HTR-8/SVneo (cell line): ENCODE measurements at places on chromosomes 11 and 22.
A peak's percentile ranks its signal among the peaks of the same experiment; 100 is the strongest.

GRCh38 chr11:2031058-2031457 is 33.4 kb upstream of the H19 start:
- no peak for DNase-seq

- DNase-seq: peak; percentile 14
These were observed 526 bp downstream of the TPST2 start for GRCh38 chr22:26589367-26589844.

DNA sequence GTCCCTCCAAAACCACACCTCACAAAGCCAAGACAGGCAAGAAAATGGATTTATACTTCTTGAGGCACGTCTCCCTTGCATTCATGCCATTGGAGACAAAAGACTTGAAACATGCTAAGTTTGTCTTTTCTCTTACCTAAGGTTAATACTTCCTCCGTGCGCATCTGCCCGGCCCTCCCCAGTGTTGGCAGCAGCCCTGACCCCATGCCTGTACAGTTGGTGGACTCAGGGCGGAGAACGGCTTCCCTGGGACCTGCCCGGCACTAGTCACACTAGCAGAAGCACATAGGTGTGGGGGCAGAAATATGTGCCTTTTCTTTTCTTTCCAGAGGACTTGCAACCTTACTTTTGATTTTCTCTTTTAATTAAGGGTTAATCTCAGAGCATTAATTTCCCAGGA is 45.2 kb upstream of the FLI1 start:
- DNase-seq: no peak

- peak; percentile 15 for DNase-seq
These were observed 582 bp downstream of the SREBF2 start for GRCh38 chr22:41833369-41834004.

- no peak for DNase-seq
These were observed 50.7 kb upstream of the CWF19L2 start for GRCh38 chr11:107508201-107508857.

DNA sequence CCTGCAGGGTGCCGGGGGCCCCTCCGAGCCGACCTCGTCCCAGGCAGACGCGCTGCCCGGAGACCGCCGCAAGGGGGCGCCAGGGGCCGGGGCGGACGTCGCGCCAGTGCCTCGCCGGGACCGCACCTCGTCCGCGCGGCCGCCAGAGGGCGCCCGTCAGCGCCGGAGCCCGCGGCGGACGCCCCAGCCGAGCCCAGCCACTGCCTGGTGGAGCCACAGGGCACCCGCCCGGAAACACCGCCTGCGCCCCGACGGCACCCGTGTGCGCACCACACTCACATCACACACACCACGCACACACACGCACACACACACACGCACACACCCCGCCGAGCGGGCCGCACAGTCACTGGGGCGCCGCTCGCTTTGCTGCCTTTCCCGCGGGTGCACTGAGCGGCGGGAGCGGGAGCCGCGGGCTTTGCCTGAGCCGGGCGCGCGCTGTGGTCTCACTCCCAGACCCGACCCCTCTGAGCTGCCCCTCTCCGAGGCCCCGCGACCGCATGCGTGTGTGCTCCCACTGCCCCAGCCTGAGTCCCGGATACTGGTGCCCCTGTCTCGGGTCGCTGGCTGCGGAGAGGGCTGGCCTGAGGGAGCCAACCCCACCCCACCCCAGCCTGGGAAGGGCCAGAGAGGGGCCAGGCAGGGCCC is 449.3 kb downstream of the OPCML start:
- peak; percentile 23 for DNase-seq

DNA sequence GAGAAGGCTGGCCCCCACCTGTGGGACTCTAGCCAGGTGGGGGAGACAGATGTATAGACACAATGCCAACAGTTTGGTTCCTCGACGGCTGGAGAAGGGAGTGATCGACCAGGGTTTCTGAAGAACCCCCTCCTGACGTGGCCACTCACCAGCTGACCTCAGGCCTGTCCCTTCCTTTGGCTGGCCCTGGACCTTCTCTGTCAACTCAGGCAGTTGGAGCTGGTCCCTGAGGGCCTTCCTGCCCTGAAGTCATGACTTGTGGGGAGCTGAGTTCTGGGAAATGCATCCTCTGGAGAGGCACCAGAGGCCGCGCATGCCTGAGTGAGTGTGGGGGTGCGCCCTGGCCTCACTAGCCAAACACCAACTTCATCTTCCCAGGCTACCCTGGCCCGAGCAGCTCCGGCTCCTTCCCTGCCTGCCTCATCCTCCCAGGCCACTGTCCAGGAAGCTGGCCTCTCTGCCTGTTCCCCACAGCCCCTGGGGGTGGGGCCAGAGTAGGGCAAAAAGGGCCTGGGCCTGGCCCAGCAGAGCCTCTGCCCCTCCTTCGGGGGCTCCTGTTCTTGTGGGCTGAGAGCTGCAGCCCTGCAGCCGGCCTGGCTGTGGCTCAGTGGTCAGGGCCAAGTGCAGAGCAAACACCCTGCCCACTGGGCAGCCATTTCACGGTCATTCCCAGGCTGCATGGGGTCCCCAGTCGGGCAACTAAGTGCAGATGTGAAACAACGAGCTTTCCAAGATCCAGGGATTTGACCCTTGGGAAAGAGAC is 23.6 kb downstream of the TXN2 start:
- DNase-seq: no peak

- no peak for DNase-seq
These were observed 2.9 kb downstream of the PGR start for GRCh38 chr11:101126551-101127196.

GRCh38 chr11:17343907-17344306 is 7.7 kb upstream of the NCR3LG1 start:
- no peak for DNase-seq

DNA sequence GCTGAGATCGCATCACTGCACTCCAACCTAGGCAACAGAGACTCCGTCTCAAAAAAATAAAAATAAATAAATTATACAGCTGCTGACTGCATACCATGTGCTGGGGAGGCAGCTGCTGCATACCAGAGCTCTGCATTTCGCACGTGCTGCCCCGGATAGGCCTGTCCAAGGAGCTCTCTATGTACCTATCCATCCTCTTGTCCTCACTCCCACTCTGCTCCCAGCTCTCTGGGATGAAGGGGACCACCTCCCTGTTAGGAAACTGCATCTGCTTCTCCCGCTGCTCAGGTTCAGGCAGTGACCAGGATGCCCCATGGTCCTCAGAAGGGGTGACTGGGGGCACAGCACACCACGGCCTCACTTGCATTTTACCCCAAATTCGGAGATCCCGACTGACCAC is 302.3 kb downstream of the BRD1 start:
- no peak for DNase-seq

- no peak for DNase-seq
These were observed 84.1 kb downstream of the PDE2A start for GRCh38 chr11:72589802-72590761.

GRCh38 chr11:77637345-77638165 is at the start of gene CLNS1A:
CLNS1A (minus strand) TSS chr11:77637794; CDS start chr11:77637714, 80 bp downstream.
- DNase-seq: peak; percentile 94

DNA sequence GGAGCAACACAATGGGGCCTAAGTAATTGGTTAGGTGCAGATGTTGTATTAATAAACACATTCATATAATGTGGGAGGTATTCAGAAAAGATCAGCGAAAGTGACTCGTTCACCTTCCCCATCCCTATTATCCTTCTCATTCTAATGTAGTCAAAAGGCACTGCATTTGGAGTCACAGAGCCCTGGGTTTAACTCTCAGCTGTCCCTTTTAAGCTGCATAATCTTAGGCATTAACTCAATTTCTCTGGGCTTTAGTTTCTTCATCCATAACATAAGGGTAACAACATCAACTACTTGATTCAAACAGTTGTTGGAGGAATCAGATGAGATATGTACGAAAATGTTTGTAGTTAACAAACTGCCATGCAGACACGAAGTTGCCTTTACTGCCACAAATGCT is 187.6 kb upstream of the PITPNB start:
- DNase-seq: no peak

DNA sequence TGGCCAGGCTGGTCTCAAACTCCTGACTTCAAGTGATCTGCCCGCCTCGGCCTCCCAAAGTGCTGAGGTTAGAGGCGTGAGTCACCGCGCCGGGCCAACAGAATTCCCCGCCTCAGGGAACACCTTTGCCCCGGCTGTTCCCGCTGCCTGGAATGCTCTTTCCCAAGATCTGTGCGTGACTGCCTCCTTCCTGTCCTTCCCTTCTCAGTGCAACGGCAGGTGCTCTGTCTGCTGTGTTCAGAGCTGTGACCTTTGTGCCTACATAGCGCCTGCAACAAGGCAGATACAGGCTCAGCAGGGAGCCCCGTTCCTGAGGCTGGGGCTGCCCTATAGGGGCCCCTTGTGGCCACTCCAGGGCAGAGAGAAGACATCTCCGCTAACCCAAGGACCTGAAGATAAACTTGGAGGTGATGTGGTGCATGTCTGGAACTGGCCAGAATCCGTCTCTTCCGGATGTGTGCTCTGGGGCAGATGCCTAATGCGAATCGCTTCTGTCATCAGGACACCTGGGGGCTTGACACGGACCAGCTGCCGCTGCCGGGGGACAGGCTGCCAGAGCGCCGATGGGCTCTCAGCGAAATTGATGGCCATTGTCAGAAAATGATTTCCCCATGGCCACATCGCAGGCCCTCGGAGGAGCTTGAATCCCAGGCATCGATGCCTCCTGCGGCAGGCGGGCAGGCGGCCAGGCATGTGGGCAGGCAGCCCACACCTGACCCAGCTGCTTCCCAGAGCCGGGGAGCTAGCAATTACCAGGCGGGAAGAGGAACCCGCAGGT is 43.5 kb upstream of the TCF20 start:
- DNase-seq: no peak

- DNase-seq: peak; percentile 6
These were observed 538.8 kb upstream of the B3GAT1 start for GRCh38 chr11:134950692-134951304.

GRCh38 chr22:26949193-26949592 is 291.8 kb downstream of the MIAT start:
- DNase-seq: peak; percentile 36

DNA sequence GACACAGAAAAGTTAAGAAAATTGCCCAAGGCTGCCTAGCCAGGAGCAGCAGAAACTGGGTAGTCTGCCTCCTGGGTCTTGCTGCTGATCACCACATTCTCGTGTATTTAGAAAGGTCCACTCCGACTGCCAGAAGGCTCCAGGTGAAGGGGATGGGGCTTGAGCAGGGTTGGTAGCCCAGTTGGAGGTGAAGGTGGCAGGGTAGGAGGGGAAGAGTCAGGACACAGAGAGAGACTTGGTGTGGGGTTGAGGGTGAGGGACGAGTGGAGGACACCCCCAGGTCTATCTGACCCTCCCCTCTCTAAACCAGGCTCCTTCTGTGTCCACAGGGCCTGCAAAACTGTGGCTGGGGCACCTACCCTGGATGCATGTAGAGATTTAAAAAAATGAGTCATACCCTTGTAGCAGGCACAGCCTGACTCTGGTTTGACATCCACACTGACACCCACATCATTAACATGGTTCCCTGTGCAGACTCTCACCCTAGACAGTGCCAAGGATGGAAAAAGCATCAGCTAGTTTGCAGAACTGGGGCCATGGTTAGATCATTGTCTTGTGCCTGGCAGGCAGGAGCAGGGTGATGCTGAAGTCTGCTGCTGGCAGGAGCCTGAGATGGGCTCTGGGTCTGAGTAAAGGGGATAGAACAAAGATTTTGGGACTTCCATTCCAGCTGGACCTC is 273.2 kb downstream of the TENM4 start:
- DNase-seq: no peak

- DNase-seq: no peak
These were observed 9.2 kb upstream of the NDUFS8 start for GRCh38 chr11:68021167-68021787.

DNA sequence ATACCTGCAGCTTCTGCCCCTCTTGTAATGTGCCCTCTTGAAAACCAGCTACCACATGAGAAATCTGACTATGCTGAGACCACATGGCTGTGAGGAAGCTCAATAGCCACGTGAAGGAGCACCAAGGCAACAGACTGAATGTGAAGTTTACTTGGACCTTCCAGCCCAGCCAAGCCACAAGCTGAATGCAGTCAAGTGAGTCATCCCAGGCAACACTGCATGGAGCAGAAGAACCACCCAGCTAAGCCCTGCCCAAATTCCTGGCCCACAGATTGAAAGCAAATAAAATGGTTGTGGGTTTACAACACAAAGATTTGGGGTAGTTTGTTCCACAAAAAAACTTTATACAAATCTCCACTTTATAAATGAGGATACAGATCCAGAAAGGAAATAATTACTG is 114.5 kb downstream of the TIMP3 start:
- no peak for DNase-seq

GRCh38 chr22:36409911-36410756 is 22.4 kb upstream of the MYH9 start:
- DNase-seq: no peak

- DNase-seq: no peak
These were observed 708.1 kb downstream of the NTM start for GRCh38 chr11:132078264-132079076.

DNA sequence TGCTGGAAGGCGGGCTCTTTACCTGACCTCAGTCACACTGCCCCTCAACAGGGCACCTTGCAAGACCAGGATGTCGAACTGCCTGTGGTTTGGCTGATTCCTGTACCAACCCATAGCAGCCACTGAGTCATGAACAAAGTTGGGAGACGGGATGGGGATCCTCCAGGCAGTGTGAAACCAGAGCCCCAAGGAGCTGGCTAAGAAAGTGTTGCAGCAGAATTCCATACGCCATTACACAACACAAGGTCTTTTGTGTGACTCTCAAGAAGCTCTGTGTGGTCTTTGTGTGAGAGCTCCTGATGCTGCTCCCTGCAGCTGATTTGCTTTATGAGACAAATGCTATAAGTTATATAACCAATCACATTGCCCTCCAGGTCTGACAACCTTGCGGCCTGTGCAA is 617.7 kb downstream of the OPCML start:
- no peak for DNase-seq

- peak; percentile 11 for DNase-seq
These were observed 695 bp downstream of the PEX26 start for GRCh38 chr22:18078329-18079041.

GRCh38 chr11:69535908-69536307 is 54.4 kb downstream of the LINC01488 start:
- no peak for DNase-seq

GRCh38 chr11:77346906-77347603 is 45.6 kb upstream of the GDPD4 start:
- DNase-seq: peak; percentile 12

DNA sequence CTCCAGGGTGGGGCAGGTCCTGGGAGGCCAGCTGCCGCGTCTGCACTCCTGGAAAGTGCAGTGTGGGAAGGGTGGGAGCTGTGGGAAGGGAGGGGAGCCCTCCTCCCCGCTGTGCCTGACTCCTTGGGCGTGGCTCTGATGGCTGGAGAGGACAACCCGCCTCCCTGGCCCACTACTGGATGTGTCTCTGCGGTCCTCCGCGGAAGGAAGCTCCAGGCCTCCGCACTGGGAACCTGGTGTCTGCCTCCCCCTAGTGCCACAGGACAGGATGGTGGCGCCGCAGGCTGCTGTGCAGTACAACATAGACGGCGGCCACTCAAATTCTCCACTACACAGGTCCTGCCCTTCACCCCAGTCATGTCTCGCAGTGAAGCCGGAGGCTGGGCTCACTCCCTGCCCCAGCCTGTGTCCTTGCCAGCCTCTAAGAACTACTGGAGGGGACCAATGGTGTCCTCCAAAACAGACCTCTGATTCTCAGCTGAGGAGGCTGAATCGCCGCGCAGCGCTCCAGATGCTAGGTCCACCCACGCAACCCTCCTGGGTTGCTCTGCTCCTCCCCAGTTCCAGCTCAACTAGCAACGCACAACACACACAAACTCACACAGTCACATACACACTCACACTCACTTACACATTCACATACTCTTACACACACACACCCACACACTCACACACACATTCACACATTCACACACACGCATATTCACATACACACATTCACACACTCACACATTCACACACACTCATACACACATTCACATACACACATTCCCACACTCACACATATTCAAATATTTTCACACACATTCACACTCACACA is 12.4 kb upstream of the DSCAML1 start:
- DNase-seq: peak; percentile 73
